Astrocyte (in vitro differentiated cells and primary cell): ENCODE measurements at places on chromosomes 4 and X.

DNA sequence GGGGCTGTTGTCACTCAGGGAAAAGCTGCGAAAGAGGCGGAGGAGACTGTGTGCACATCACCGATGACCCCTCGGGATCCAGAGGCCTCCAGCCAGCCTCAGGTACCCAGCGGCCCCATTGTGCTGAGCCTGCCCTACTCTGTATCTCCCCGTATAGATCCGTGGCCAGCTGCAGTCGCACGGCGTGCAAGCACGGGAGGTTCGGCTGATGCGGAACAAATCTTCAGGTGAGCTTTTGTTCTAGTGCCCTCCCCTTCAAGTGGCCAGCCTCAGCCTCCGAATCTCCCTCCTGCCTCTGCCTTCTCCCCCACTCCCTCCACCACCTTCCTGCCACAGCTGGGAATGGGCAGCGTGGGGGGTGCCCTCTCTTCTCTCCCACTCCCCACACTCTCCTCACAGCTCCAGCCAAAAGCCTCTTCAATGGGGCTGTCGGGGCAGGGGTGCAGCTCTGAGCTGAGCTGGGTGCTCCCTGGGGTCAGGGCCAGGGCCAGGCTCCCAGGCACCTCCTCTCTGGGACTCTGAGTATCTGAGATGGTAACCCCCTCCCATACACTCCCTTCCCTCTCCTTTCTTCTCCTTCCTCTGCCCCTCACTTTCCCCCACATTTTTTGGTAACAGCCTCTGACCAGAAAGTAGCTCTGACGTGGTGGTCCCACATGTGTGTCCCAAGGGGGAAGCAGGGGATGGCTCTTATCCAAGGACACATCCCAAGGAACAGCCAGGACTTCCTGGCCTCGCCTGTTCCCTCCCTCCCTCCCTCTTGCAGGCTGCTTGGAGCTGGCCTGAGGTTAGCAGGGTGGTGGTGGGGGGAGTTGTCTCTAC lies 20.4 kb upstream of the UBA1 start:
- no peak for DNase-seq

DNA sequence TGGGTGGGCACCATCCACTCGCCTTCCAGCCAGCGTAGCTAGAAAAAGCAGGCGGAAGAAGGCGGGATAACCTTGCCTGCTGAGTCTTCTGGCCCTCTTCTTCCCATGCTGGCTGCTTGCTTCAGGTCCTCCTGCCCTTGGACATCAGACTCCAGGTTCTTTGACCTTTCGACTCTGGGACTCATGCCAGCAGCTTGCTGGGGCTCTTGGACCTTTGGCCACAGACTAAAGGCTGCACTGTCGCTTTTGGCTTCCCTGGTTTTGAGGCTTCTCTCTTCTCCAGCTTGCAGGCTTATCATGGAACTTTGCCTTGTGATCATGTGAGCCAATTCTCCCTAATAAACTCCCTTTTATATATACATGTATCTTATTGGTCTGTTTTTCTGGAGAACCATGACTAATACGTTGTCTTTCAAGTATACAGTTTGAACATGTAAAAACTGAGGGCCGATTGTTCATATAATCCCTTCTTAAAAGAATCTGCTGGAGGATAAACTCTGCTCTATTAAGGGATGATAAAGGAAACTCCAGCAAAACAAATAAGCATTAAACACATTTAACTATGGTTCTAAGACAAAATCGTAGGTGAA lies 116.6 kb upstream of the LCORL start:
- no peak for DNase-seq

DNA sequence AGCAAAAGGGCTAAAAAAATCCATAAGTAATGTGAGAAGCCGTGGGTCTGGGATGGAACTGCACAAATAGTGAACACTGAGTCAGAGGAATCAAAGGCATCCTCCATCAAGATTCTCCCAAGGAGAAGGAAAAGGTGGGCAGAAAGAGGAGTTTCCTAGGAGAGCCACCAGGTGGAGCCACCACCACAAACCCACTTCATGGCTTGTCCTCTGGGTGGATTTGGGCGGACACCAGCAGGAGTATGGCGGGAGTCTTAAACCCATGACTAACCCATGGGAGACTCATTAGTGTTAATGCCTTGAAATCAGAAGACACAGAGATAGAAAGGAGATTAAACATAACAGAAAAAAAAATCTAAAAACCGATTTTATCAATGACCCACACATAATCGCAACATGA lies 147.7 kb downstream of the SH3KBP1 start:
- peak; percentile 45 for DNase-seq

DNA sequence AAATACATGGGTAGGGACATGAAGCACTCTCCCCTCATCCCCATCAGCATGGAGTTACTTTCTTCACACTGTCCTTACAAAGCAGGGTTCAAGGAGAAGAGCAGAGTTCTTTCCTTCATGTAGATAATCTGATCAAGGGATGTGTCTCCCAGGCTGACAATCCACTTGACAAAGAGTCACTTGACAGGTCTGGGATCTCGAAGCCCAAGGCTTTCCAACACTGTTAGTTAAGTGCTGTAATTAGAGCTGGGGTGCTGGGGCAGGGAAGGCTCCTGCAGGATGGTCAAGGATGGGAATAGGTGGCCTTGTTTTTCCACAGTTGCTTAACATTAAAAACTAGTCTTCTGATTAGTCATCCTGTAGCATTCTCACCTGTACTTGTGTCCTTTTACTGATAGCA lies 38.0 kb downstream of the CCNG2 start:
- DNase-seq, result no peak

DNA sequence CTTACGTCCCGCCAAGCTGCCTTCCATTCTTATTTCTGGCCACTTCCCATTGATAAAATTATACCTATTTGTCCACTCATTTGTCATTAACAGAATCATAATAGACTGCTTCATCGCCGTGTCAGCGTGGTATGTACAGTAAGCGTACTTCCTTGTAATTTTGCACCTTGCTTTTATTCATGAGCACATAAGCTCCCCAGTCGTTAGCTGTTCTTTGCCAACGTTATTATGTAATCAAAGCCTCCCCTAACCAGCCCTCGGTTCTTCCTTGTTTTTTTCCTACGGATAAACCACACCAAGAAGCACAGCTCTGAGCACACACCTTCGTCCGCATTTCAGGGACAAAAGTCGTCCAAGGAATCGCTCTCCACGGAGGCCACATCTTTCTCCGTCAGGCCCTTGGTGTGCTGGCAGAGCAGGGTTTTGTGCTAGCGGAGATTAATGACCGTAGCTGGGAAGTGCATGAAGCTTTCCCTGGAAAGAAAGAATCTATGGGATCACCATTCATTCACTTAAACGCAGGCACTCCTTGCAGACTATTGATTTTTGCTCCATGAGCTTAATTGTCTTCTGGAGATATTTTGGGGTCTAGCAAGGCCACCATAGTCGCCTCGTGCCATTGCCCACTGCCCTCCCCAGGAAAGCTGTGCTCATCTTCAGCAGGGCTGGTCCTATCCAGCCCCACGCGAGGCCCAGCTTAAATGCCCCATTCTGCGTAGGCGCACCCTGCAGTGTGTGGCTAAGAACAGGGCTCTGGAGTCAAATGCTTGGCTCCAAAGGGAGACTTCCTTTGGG lies 200.9 kb upstream of the PSAPL1 start:
- DNase-seq, result no peak

GRCh38 chr4:82809619-82810018 lies 11.0 kb upstream of the SCD5 start:
- no peak for DNase-seq

DNA sequence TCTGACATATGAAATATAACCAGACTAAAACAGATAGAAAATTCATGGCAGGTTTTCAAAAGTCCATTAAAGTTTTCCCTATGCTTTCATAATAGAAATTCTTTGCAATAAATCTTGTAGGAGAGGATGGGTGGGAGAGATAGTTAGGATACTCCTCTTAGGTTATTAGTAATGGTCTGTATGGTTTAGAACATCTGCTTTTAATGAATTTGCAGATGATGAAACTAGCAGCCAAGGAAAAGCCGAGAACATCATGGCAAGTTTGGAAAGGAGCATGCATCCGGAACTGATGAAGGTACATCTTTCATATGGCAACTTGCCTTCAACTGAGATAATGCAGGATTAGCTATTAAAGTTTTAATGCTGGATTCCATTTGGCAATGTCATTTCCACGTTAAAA lies 70.7 kb downstream of the DOCK11 start:
- DNase-seq, result peak; percentile 30

DNA sequence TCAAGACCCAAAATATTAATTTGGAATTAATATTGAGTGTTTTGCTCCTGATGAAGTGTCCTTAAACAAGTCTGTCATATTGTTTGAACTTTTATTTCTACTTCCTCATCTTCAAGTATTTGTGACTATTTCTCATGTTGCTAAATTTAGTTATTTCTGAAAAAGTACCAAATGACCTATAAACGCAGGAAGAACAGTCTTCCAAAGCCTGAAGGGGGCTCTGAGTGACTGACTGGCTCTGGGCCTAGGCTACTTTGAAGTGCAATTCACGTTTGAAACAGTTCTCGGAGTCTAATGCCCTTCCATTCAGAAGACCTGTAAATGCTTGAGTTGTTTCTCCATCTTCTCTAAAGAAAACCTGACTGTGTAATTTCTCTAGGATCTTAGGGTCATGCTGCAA lies 26.5 kb downstream of the GALNT7 start:
- no peak for DNase-seq

DNA sequence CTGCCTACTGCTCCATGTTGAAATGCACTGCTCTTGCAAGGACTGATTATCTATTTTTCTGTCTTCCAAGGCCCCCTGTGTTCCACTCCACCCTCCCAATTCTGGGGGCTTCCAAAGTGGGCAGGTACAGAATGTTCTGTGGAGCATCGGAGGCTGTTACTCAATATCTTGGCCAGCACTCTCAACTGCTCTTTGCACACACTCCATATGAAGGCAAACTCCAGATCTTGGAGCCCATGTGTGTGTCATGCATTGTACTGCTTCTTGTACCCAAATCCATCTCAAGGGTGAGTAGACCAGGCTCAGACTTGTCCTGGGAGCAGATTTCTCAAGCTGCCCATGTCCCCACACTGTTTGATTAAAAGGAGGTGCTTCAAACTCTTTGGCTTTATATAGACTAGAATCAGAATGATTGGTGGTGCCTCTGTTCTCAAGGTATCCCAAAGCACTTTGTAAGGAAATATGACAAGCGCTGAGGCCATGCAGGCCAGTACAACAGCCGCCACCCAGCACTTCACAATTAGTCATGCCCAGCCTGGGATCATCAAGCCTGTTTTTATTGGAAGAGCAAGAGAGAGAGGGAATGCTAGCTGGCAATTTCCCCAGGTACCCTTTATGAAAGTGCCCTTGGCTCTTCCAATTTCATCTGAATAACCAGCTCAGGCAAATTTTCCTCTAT lies 44.3 kb downstream of the AR start:
- DNase-seq, result no peak

GRCh38 chr4:25178838-25179261 lies 18.6 kb upstream of the SEPSECS start:
- no peak for DNase-seq

- DNase-seq, result no peak
Observed at GRCh38 chr4:114512595-114513295, 85.9 kb upstream of the UGT8 start.

- no peak for DNase-seq
Observed at GRCh38 chr4:36256398-36256891, 12.1 kb upstream of the ARAP2 start.

- DNase-seq, result no peak
Observed at GRCh38 chr4:26822546-26822945, 38.1 kb upstream of the STIM2 start.

DNA sequence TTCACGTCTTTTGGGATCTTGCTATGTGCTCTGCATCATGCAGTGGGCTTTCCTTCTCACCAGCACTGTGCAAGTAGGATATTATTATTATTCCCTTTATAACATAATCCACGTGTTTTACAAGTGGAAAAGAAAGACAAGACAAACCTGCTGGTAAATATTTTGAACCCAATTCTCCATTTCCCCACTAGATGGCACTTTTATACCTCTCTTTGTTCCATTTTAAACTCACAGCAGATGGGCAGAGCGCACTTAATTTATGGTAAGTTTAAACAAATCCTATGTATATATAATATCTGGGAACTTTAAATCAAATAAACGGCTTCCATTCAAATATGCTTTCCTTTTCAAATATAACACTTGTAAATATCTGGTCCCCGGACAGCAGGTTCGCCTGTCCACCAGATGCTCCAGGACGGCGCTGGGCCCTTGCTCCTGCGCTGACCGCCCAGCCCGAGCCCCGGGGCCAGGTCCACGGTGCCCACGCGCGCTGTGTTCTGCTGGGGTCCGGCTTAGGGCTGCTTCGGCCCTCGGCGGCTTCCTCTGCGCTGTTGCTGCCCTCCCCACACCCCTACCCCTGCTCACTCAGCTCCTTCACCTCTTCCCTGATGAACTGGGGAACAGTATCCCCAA lies 31.1 kb downstream of the F11 start:
- DNase-seq, result peak; percentile 24

- no peak for DNase-seq
Observed at GRCh38 chr4:12943069-12943468, 541.1 kb downstream of the RAB28 start.

GRCh38 chrX:53288189-53288588 lies 6.8 kb upstream of the IQSEC2 start:
- DNase-seq, result no peak

GRCh38 chr4:153074936-153075630 lies 129.2 kb upstream of the TRIM2 start:
- DNase-seq, result peak; percentile 28

- DNase-seq, result no peak
Observed at GRCh38 chr4:107708225-107708624, 11.8 kb downstream of the PAPSS1 start.

DNA sequence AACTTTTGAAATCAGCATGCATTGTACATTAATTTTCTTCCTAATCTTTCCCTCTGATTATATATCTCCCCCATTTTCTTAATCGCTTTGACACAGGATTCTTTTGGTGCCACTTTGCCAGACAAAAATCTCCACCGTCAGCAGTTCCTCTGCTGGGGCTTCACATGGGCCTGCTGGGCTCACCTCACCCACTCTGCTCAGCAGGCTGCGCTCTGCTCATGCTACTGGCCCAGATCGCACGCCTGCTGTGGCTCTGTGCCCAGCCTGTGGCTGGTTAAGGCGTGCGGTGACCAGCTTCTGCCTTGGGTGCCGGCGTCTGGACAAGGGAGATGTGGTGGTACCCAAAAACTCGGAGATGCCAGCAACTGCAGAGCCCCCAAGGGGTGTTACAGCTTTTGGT lies 31.1 kb downstream of the UCHL1 start:
- no peak for DNase-seq

DNA sequence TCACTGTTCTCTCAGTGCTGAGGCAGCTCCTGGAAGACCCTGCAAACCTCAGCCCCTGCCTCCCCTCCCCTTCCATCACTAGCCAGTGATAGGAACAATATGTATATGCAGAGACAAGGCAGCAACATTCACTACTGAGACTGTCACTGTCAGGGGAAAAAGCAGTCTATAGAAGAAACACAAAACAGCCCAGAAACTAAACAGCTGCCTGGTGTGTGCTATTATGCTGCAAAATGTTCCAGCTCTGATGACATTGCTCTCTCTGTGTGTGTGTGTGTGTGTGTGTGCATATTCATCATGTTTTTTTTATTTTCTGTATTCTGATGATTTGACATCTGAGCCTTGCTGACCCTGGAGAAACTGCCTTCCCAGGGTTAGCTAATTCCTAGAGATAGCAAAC lies 147.2 kb downstream of the SPATA18 start:
- DNase-seq, result no peak
